ENCODE measurements at places on chromosomes 7 and 10. TPM values are rescaled to one million over a fixed set of nuclear protein-coding genes. Genes with fewer than 3 reads are reported as not detected.
A peak's percentile ranks its signal among the peaks of the same experiment; 100 is the strongest.

GRCh38 chr7:69889976-69890351 is 291.7 kb downstream of the AUTS2 start:
- no peak for DNase-seq
- no peaks in the 10 kb centered on the region for H3K27me3 ChIP-seq
- no peak overlapping the region for H3K4me3 ChIP-seq
- H3K36me3 ChIP-seq = no peaks in the 10 kb centered on the region
- H3K4me1 ChIP-seq = no peaks in the 10 kb centered on the region
- no peak overlapping the region for H3K27ac ChIP-seq

DNA sequence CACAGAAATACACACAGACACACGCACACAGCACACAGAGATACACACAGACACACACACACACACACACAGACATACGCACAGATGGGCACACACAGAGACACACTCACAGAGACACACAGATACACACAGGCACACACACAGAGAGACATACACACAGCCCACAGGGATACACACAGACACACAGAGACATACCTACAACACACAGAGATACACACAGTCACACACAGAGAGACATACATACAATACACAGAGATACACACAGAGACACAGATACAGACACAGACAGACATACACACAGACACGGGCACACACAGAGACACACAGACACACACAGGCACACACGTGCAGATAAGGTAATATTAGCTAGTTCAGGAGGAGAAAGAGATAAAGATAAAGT is 76.9 kb downstream of the EGFR start:
- H3K4me3 ChIP-seq = no peak overlapping the region
- no peaks in the 10 kb centered on the region for H3K4me1 ChIP-seq
- H3K27ac ChIP-seq = no peak overlapping the region
- H3K27me3 ChIP-seq = no peaks in the 10 kb centered on the region
- DNase-seq = no peak
- peaks cover 3% of the 10 kb centered on the region for H3K36me3 ChIP-seq

DNA sequence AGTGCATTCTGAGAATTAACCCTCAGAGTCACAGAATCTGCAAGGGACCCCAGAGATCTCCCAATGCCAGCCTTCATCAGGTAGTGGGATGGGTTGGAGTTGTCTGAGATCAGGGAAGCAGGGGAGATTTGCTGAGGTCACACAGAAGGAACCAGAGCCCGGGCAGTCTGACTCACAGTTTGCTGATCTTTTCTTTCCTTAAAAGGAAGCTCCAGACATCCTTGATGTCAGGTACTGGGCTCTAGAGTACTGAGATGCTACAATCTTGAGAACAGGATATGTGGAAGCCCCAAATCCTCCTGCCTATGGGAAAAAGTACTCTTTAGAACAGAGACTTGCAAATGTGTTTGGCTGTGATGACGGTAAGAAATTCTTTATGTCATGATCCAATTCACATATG is 706 bp downstream of the TBATA start:
- H3K27ac ChIP-seq = no peak overlapping the region
- DNase-seq = peak; percentile 66
- no peaks in the 10 kb centered on the region for H3K36me3 ChIP-seq
- 0 out of 2 replicates have a peak, but pooled peaks cover 3% of the 10 kb centered on the region for H3K27me3 ChIP-seq

GRCh38 chr10:51367127-51367526 is 292.8 kb downstream of the PRKG1 start:
- no peak overlapping the region for H3K4me3 ChIP-seq
- H3K27me3 ChIP-seq = no peaks in the 10 kb centered on the region
- H3K27ac ChIP-seq = no peak overlapping the region
- peaks cover 12% of the 10 kb centered on the region for H3K4me1 ChIP-seq
- no peaks in the 10 kb centered on the region for H3K36me3 ChIP-seq

Gene LRIT1
- not detected for total RNA-seq

Gene TMEM270
- total RNA-seq = not detected

GRCh38 chr10:110947061-110947595 is 27.7 kb downstream of the SHOC2 start:
- H3K27ac ChIP-seq = no peak overlapping the region

DNA sequence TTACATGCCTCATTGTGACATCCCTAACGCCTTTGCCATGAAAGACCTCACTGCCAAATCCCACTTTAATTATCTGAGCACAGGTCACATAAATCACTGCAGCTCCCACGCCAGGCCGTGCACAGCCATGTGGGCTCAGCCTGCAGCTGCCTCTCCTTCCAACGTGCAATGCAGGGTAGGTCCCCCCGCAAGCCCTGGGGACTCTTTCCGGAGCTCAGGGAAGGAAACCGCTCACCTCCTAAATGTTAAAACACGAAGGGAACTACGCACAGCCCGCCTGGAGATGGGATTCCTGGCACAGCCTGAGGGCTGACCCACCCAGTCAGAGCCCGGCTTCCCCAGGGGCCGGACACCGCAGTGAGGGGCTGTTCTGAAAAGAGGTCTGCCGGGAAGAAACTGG is 128.0 kb downstream of the MAD1L1 start:
- DNase-seq = no peak
- peaks cover 4% of the 10 kb centered on the region for H3K4me1 ChIP-seq
- H3K36me3 ChIP-seq = no peaks in the 10 kb centered on the region
- H3K27me3 ChIP-seq = no peaks in the 10 kb centered on the region
- H3K27ac ChIP-seq = no peak overlapping the region

DNA sequence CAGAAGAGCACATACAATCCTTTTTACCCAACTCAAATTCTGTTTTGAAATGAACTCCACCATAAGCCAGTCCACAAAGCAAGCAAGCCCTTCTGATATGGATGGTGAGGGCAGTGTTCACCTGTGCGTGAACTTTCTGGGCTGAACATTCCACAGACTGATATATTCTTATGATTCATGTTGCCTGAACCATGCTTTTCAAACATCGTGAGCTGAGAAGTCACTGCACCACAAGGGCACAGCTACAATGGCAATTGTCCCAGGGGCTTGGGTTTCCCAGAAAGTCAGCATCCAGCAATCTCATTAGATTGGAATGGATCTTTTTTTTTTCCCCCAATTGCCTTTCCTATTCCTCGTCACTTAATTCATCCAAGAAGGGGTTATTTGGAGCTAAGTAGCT is 86.9 kb upstream of the ZNF438 start:
- no peak overlapping the region for H3K27ac ChIP-seq
- H3K36me3 ChIP-seq = no peaks in the 10 kb centered on the region
- no peaks in the 10 kb centered on the region for H3K4me1 ChIP-seq
- DNase-seq = peak; percentile 27
- H3K4me3 ChIP-seq = no peak overlapping the region

DNA sequence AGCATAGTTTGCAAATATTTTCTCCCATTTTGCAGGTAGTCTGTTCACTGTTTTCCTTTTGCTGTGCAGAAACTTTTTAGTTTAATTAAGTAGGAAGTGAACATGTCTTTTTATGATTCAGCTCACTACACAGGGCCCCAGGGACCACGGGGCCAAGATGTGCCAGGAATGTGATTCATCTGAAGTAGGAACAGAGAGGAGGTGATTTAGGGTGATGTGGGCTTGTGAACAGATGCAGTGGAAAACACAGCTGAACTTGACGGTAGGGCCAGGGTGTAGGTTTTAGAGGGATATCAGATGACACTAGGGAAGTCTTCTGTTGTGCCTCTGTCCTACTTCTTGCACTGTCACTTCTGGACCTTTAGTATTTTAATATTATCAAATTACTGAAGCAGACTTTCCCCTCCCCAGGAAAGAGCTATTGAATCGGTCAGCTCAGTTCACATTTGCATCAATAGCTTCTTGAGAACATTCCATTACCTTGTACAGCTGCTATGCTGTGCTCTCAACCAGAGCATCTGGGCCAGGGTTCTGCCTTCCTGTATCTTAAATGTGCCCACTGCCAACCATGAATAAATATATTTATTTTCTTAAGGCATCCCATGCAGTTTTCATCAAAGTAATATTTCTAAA is 96.9 kb downstream of the OSBPL3 start:
- H3K4me1 ChIP-seq = peaks cover 16% of the 10 kb centered on the region
- H3K36me3 ChIP-seq = no peaks in the 10 kb centered on the region
- H3K27ac ChIP-seq = no peak overlapping the region
- no peak overlapping the region for H3K4me3 ChIP-seq

Gene HYAL4
- 0.98 TPM for total RNA-seq

Gene UCMA
- total RNA-seq = not detected

- DNase-seq = no peak
- no peak overlapping the region for H3K27ac ChIP-seq
- H3K36me3 ChIP-seq = no peaks in the 10 kb centered on the region
- H3K4me1 ChIP-seq = no peaks in the 10 kb centered on the region
- no peak overlapping the region for H3K4me3 ChIP-seq
Observed at GRCh38 chr7:90453259-90453891, 16.1 kb upstream of the PTTG1IP2 start.

Gene BNIP3
- 197 TPM for total RNA-seq

Gene AP1S1
- 148 TPM for total RNA-seq

DNA sequence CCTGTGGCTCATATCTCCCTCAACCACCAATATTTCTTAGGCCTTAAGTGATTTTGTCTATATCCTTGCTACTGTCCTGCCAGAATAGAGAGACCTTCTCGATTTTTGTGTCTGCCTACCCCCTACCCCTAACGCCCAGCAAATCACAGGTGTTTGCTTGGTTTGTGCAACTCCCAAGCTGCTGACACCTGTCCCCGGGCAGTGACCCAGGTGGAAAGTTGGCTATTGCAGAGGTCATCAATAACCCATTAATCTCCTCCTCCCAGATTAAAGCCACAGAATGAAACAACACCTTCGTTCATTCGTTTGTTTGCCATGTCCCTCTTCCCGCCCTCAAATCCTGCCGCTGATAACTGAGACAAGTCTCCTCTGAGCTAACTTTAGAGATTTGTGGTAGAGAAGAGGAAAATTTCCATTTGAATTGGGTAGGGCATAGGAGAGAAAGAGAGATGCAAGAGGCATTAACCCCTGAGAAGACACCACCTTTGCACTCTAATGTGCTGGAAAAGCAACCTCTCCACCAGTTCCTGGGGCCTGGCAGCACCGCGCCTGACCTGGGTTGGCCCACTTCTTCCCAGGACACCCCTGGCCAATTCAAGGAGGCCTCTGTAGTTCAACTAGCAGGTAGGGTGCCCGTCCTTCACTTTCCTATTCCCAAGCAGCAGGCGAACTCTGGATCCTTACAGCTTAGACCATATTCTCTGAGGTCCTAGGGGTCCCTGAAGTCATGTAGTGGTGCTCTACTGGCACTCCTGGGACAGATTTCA is 3.0 kb downstream of the NEUROG3 start:
- DNase-seq = no peak
- H3K4me1 ChIP-seq = no peaks in the 10 kb centered on the region
- H3K27ac ChIP-seq = no peak overlapping the region
- H3K36me3 ChIP-seq = no peaks in the 10 kb centered on the region
- peaks cover 92% of the 10 kb centered on the region for H3K27me3 ChIP-seq
- H3K4me3 ChIP-seq = no peak overlapping the region

Gene NYAP1
- total RNA-seq = 1.9 TPM

DNA sequence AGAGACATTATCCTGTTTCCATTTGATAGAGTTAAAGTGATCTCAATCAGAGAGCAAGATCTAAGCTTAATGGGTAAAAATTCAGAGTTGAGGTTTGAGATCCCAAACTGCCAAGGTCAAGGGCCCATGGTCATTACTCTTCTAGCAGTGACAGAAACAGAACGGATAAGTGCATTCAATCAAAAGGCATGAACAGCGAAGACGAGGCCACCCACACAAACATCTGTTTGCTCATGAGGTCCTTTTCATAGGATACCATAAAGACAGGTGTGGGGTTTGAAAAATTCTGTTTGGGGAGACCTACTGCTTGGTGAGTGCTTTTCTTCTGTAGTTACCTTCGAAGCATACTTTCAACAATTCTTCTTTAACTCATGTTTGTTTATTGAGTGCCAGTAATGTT is 58.3 kb downstream of the SEMA3C start:
- no peaks in the 10 kb centered on the region for H3K27me3 ChIP-seq
- no peaks in the 10 kb centered on the region for H3K36me3 ChIP-seq
- H3K4me3 ChIP-seq = no peak overlapping the region
- no peak for DNase-seq

Gene CPA2
- total RNA-seq = not detected

DNA sequence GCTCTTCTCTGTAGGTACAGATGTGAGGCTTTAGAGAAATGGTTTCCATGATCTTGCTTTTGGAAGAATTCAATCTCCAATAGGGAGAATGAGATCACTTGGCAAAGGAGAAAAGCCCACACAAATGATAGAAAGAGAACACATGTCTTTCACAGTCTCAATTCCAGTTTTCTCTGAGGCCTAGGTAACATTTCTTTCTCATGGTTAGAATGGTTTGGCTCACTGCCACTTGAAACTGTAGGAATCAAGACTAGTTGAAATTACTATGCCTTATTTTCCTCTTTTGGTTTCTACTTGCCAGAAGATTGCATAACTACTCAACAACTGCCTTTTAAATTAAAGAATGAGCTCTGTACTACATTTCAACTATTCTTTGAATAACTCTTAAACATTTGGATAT is 276.5 kb upstream of the TEX47 start:
- no peaks in the 10 kb centered on the region for H3K27me3 ChIP-seq
- DNase-seq = no peak
- no peak overlapping the region for H3K27ac ChIP-seq
- H3K36me3 ChIP-seq = no peaks in the 10 kb centered on the region
- H3K4me1 ChIP-seq = peaks cover 1% of the 10 kb centered on the region
- no peak overlapping the region for H3K4me3 ChIP-seq

DNA sequence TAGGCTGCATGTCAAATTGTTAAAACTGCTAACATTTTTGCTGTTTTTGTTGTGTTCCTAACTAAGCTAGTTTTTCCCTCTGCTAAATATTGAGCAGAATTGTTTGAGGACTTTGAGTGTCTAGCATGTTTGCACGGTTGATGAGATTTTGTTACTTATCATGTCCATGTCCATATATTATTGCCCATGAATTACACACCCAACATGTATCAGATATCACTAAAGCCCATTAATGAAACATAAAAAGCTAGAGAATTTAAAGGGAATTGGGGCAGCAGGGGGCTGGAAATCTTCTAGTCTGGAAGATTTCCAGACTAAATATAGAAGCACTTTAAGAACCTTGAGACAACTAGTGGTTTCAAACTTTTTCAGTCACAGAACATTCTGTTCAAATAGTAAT is 197.7 kb downstream of the SNX10 start:
- H3K4me3 ChIP-seq = no peak overlapping the region
- H3K27me3 ChIP-seq = no peaks in the 10 kb centered on the region
- H3K4me1 ChIP-seq = peaks cover 17% of the 10 kb centered on the region
- peak overlapping the region; percentile 49 for H3K27ac ChIP-seq
- no peak for DNase-seq

Gene PRTFDC1
- total RNA-seq = 10.2 TPM

DNA sequence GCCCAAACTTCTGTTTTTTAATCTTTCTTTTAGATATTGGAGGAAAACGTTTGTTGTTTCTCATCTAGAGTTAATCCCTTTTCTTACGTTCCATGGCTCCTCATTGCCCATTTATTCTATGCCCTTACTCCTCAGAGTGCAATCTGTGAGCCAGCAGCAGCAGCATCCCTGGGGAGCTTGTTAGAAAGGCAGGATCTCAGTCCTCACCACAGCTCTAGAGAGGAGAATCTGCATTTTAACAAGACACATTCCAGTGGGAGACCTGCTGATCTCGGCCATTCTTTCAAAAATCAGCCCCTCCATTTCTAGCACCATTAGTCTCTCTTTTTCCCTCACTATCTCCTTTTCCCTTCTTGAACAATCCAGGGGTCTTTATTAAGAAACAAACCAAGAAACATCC is 84.4 kb upstream of the NOBOX start:
- no peaks in the 10 kb centered on the region for H3K36me3 ChIP-seq
- no peaks in the 10 kb centered on the region for H3K4me1 ChIP-seq
